Stimulated activated CD4-positive, alpha-beta T cell treated with anti-CD3 and anti-CD28 coated beads, Interleukin-1b, Interleukin-23, amount 100 ng/mL, for 24 hours (primary cell): ENCODE measurements at places on chromosomes 5 and 9.

GRCh38 chr9:73234008-73234360, 82.3 kb downstream of the ANXA1 start:
- no peak for DNase-seq

DNA sequence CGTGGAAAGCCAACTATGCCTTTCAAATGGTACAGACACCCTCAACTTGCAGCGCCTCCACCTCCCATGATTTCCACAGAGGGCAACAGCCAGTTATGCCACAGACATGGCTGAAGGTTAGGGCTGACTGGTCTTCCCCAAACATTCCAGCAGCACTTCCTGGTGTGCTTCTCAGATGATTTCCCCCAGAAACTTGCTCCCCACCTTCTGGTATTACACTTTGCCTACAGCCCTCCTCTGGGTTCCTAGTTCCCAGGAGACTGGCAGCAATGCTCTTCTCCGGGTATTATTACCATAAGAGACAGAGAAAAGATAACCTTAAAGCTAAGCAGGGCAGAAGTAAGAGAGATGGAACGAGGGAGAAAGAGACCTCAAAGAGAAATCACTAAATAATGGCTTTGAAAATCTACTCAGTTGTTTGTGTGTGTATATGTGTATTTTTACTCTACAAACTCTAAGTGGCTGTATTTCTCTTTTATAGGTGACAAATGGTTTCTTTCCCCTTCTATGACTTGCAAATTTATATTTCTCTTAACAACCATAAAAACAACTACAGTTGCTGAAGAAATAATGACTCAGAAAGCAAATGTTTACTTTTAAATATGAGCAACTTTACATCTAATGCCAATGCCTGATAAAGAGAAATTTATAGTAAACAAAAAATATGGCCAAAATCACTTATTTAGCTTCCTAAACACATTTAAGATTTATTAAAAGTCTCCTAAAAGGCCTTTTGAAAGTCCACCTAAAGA, 133.8 kb downstream of the PDE4D start:
- DNase-seq = no peak

DNA sequence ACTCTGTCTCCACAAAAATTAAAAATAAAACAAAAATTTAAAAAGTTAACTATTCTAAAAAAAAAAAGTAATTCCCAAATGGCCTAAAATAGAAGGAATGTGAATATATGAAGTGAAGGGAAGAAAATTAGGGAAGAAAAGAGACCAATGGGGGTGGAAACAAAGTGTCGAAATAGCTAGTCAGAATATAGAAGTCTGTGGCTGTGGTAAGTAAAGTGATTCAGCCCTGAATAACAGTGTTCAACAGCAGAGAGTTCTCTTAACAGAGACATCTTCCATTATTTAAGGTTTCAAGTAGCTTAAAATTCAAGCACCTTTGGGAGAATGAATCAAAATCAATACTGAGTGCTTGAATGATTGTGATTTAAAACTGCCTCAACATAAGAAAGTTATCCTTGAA, 51.7 kb downstream of the LPAR1 start:
- DNase-seq = no peak

DNA sequence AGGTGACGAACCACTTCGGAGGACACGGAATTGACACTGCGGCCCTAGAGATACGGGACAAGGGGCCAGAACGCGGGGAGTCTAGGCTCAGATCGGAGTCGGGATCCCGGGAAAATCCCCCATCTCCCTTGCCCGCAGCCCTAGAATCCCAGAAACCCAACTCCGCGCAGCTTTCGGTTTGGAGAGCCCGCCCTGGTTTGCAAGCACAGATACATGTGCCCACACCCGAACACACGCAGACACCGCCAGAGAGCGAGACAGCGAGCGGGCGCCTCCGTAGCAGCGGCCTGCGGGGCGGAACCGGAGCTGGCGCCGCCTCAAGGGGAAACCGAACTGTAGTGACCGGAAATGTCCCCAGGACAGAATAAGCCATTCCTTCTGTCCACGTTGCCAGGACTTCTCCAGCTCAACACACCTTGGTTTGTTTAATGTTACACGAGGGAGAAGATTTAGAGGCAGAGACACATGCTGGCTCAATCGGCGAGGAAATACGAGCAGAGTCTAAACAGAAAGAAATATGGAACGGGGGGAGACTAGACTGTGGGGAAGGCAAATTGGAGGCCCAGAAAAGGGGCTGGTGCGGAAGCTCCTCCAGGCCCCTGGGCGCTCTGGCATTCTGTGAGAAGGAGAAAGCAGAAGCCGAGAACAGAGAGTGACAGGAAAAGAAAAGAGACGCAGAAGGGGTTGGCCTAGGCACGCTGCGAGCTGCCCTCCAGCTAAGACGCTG, 2.9 kb upstream of the PAX5 start:
- no peak for DNase-seq

GRCh38 chr5:14156290-14156649, 13.1 kb downstream of the TRIO start:
- DNase-seq = no peak

DNA sequence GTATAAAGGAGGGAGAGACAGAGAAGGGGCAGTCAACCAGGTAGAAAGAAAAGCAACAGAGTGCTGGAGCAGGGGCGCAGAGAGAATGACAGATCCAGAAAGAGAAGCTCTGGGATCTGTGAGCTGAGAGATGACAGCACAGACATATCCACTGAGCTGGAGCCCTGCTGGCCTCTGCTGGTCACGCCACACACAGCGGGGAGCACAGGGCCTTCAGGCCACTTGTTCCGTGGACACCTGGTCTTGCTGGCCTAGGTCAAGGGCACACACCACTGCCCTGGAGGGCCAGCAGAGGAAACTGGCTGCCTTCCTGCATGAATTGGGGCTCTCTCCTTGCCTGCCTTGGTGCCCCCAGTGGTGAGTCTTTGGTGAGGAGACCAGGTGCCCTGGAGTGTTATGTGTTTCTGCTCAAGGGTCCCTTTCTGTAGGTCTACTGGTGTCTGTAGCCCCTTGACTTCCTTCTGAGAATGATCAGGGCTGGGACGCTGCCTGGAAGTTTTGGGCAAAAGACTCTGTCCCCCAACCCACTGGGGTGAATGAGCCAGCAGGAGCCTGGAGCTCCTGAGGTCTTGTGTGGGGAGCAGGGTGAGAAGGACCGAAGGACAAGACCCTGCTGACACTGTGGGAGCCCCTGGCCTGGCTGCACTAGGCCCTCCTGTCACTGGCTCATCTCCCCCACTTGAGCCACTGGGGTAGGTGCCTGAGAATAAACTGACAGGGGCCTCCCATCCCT, 59.2 kb upstream of the ADAMTS2 start:
- no peak for DNase-seq
